Fibroblast of lung (primary cell): ENCODE measurements at places on chromosomes 12 and 14. TPM values are rescaled to one million over a fixed set of nuclear protein-coding genes. Genes with fewer than 3 reads are reported as not detected.

SALL2 gene
- 3.1 and 3.5 TPM in 2 replicates for total RNA-seq

EFCAB11 gene
- total RNA-seq, result 2.6 and 2.8 TPM in 2 replicates

ANG gene
- total RNA-seq, result 5.1 and 6.4 TPM in 2 replicates

DNA sequence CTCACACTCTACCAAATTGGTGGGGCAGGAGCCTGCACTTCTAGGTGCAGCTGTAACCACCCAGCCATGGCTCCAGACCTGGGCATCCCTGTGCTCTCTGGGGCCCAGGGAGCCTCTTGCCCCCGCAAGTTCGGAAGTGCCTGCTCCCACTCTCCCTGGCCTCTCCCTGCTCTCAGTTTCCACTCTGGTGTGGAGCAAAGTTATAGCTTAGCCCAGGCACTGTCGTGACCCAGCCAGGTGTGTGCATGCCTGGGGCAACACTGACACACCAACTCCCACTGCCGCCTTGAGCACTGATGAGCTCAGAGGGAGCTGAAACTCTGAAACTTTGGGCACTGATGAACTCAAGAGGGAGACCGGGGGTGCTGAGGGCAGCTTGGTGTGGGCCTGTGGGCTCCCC, 8.7 kb upstream of the FBXO33 start:
- H3K4me3 ChIP-seq, result no peak overlapping the region
- no peak for DNase-seq
- H3K36me3 ChIP-seq, result no peaks in the 10 kb centered on the region
- H3K27me3 ChIP-seq, result no peaks in the 10 kb centered on the region
- H3K4me1 ChIP-seq, result peaks cover 5% of the 10 kb centered on the region

GRCh38 chr12:69570545-69571399, 14.5 kb upstream of the CCT2 start:
- no peaks in the 10 kb centered on the region for H3K27me3 ChIP-seq
- H3K4me1 ChIP-seq, result peaks cover 2% of the 10 kb centered on the region
- H3K4me3 ChIP-seq, result no peak overlapping the region
- peaks cover 4% of the 10 kb centered on the region for H3K36me3 ChIP-seq
- H3K27ac ChIP-seq, result no peak overlapping the region

DNA sequence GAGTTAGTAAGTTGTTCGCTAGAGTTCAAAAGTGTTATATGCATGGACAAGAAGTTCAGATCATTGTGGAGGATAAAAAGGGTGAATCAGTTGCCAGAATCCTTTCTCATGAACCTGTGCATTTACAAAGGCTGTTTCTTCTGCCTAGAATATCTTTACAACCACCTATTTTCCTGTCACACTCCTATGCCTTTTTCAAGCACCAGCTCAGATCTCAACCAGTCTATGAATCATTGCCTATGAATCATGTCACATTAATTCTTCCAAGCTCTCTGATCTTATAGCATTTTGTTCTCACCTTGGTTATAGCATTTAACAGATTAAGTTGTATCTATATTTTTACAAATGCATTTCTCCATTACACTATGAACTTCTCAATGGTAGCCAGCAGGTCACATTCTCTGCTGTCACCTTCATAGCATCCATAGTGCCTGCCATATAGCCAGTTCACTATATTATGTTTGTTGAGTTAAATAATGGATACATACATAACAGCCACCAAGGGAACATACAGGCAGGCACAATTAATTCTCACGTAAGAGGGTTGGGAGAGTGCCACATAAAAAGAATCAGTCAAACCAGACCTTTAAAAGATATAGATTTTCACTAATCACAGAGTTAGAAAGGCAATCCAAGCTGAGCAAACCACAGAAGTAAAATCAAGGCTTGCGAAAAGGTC, 573.0 kb downstream of the FOXG1 start:
- no peaks in the 10 kb centered on the region for H3K36me3 ChIP-seq
- DNase-seq, result peak; percentile 51
- no peak overlapping the region for H3K27ac ChIP-seq

GRCh38 chr12:26971963-26972362, 33.7 kb downstream of the FGFR1OP2 start:
- H3K4me1 ChIP-seq, result no peaks in the 10 kb centered on the region
- H3K27me3 ChIP-seq, result no peaks in the 10 kb centered on the region
- H3K27ac ChIP-seq, result no peak overlapping the region
- H3K4me3 ChIP-seq, result no peak overlapping the region
- DNase-seq, result no peak

DNA sequence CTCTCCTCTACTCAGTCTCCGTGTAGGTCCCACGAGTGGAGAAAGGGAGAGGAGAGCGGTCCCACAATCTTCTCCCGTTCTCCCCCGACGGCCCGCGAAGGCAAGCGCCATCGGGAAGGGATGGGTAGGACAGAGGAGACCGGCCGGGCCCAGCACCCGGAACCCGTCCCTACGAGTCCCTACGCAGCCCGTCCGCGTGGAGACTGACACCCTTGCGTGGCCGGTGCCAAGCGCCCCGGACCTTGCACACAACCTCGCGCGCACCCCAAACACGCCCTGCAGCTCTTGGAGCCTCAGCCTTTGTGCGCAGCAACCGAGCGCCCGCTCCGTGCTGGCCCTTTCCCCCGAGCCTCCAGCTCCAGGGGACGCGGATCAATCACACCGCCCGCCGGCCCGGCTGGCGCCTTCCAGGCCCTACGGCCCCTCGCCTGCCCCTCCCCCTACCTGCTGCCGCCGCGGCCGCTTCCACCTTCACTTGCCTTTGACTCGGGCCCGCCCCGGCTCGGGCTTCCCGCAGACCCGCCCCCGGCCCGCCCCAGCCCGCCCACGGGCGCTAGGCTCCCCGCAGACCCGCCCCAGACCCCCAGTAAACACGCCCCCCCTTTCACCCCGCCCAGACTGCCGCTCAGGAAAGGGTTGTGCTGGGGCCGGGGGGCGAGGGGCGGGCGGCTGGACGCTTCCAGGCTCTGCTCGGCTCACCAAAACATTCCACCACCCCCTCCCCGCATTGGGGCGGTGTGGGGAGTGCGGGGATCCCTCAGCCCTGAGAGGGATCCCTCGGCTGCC, at the start of gene NDRG2:
NDRG2 (minus strand) TSS at position 477 of the 786 bp plus-strand sequence. CDS start 1,746 bp downstream, outside the sequence.
- no peak within 1 kb of the TSS for H3K27ac ChIP-seq
- no peaks in the 10 kb centered on the region for H3K4me1 ChIP-seq
- H3K27me3 ChIP-seq, result peaks cover 54% of the 10 kb centered on the region
- no peak for DNase-seq
- no peaks in the 10 kb centered on the region for H3K36me3 ChIP-seq
- no peak within 1 kb of the TSS for H3K4me3 ChIP-seq

DNA sequence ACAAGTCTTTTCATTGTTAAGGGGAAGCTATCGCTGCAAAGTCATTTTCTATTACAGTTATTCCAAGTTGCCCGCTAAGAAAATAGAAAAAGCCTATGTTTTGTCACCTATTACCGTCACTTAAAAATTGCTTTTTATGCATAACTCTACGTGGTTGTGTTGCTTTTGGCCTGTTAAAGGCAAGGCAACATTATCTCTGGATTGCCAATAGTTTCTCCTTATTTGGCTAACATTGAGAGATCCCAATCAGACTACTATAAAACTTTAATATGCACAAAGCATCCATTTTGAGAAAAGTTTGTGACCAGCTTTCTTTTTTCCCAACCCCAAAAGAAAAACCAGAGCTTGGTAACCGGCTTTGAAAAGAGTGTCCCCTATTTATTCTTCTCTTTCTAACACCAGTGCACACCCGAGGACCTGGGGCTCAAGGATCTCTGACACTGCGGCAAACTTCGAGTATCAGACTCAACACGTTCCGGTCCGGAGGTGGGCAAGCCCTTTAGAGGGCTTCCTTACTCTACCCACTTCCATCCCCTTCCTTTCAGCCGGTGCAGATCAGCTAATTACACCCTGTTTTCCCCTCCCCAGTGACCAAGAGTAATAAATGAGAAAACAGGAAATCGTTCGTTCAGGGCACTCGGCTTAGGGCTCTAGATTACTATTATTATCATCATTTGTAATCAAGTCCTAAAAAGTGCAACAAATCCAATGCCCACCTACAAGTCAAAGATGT, 1.2 kb downstream of the PPP1R12A start:
- H3K27ac ChIP-seq, result peak overlapping the region; percentile 97
- H3K4me3 ChIP-seq, result peak overlapping the region; percentile 97
- H3K27me3 ChIP-seq, result no peaks in the 10 kb centered on the region
- H3K4me1 ChIP-seq, result no peaks in the 10 kb centered on the region
